Amygdala (tissue), 56 donors: ENCODE measurements at places on chromosomes 3 and 15.
A peak's percentile ranks its signal among the peaks of the same experiment; 100 is the strongest.

DNA sequence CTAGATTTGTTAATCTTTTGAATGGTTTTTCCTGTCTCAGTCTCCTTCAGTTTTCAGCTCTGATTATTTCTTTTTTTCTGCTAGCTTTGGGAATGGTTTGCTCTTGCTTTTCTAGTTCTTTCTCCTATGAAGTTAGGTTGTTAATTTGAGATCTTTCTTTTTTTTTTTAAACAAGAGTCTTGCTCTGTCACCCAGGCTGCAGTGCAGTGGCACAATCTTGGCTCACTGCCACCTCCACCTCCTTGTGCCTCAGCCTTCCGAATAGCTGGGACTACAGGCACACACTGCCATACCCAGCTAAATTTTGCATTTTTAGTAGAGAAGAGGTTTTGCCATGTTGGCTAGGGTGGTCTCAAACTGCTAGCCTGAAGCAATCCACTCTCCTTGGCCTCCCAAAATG, 56.7 kb downstream of the UQCC5 start:
- DNase-seq: no peak

DNA sequence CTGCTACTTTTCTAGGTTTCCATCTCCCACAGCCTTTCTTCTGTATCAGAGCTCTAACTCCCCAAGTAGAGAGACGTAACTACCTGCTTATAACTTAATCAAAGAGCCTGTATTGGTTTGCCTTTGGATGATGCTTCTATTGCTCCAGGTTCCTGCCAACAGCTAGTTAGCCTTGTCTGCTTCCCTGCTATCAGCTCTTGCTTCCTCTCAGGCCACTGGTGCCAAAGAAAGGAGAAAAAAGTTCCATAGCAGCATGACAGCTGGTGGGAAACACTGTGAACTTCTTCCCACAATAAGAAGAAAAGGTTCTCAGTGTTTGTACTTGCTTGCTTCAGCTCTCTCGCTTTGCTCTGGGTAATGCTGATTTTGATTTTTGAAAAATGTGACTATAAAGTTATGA, 206.6 kb downstream of the GBE1 start:
- no peak for DNase-seq

DNA sequence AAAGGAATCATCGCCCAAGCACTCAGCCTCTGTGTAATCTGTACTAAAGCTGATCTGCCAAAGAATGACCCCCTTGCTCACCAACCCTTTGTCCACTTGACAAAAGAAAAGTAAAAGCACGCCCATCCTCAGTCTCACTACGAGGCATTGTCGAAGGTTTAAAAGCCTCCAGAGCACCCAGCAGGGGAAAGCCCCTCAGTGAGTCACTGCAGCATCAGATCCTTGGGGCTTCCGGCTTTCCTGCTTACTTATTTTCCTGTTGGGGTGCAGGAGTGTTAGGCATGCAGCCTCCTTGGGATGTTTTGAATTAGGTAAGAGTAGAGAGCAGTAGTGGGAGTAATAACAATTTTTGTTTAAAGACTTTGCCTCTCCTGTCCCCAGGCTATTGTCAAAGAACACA, 216.1 kb downstream of the MTHFS start:
- DNase-seq: no peak

- no peak for DNase-seq
Observed at GRCh38 chr3:160434071-160434470, 15.5 kb downstream of the TRIM59 start.

- no peak for DNase-seq
Observed at GRCh38 chr3:127685708-127686511, 13.2 kb downstream of the ABTB1 start.

GRCh38 chr15:90300988-90301706, 35.7 kb downstream of the NGRN start:
- peak; percentile 31 for DNase-seq

- DNase-seq: no peak
Observed at GRCh38 chr15:65057549-65057940, 10.2 kb downstream of the RASL12 start.

DNA sequence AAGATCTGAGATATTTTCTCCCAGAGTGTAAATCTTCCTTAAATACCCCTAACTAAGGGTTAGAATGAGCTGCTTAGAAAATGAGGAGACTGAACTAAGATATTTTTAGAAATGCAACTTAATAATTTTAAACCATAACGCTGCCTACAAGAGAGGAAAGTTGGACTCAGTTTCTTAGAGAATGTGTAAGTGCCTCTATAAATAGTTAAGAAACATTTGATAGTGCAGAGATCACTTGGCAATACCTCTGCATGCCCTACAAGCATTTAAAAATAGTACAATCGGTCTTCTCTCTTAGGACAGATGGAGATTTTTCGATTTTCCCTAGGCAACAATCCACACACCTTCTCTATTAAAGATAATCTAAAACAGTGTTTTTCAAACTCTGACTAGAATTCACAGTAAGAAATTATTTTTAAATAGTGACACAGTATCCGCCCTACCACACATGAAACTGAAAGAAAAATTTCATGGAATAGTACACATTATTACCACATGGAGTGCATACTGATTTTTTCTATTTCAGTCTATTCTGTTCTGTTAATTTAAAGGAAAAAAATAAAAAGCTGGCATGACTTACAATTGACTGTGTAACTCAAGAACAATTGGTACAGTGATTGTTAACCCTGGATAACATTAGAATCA, 83.2 kb downstream of the GADL1 start:
- DNase-seq: no peak
